Osteoblast (primary cell): ENCODE measurements at places on chromosomes 2 and 18. TPM values are rescaled to one million over a fixed set of nuclear protein-coding genes. Genes with fewer than 3 reads are reported as not detected.
A peak's percentile ranks its signal among the peaks of the same experiment; 100 is the strongest.

The TUBA3E gene
- total RNA-seq, result not detected in 2 replicates

The RGPD3 gene
- 0.36 and 0.59 TPM in 2 replicates for total RNA-seq

The SERPINB4 gene
- 0.29 TPM in 1 of 2 replicates, not detected in the other for total RNA-seq

The KLHL41 gene
- 1.1 and 1.2 TPM in 2 replicates for total RNA-seq

The CCDC141 gene
- total RNA-seq, result not detected in 2 replicates

The LBX2 gene
- total RNA-seq, result 4.1 and 5.4 TPM in 2 replicates

The NEU4 gene
- total RNA-seq, result not detected in 2 replicates

The KCNS3 gene
- total RNA-seq, result 1.8 and 2.7 TPM in 2 replicates

- no peak for DNase-seq
Measured at GRCh38 chr18:50038448-50038847, 156.5 kb downstream of the MYO5B start.

GRCh38 chr2:235711527-235711926, 217.7 kb downstream of the AGAP1 start:
- peak; percentile 56 for DNase-seq

DNA sequence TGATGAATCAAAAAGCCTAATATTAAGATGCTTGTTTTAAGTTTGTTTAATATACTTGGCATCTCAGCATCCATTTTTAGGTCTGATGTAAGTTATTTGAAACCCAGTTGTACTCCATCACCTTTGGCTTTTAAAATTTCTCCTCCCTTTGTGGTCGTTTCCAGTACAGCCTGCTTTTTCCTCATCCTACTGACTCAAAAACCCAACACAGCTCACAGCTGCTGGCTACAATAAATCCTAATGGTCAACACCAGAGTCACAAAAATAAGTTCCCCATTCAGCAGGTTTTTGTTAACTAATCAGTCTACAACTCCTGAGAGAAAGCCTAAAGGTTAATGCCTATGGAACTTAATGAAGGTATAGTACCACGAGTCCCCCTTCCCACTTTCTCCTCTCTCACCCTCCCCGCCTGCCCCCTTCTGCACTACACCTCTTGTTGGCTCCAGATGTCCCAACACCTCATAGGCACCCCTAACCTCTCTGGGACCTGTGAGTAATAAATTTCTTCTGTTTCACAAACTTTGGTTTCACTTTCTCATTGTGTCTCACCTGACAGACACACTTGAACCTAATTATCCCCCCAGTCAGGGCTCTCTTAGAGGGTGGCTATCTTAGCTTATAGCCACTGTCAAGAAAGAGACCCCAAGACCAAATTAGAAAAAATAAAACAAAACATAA, 148.6 kb downstream of the GALNT1 start:
- no peak for DNase-seq

DNA sequence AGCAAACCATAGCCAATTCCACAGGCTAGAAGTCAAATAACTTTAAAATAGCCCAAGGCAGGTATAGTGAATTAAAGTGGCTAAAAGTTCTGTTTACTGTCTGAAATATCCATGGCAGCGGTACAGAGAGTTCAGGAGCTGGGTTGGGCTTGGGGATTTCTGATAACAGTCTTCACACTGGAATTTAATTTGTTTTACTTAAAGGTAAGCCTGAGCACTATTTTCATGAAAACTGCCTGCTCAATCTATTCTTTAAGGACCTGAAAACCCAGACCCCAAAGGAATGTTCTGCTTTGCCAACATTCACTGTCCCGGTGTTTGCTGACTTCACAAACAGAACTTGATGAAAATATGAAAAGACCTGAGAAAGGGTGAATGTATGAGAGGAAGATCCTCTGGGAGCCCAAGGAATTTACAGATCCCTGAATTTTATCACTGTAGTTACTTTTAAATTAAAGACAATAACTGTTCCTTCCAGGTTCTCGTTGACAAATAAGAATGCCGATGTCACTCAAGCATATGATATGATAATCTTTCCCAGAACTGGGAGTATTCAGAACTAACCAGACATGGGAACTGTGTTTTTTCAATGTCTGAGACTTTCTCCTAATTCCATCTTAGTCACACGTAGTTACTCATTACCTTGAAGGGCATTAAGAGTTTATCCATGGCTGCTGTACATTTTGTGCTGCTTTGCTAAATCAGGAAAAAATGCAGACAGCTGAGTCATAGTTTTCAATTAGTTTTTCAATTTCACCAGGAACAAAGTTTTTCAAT, 28.3 kb upstream of the ITGB6 start:
- DNase-seq, result peak; percentile 86

DNA sequence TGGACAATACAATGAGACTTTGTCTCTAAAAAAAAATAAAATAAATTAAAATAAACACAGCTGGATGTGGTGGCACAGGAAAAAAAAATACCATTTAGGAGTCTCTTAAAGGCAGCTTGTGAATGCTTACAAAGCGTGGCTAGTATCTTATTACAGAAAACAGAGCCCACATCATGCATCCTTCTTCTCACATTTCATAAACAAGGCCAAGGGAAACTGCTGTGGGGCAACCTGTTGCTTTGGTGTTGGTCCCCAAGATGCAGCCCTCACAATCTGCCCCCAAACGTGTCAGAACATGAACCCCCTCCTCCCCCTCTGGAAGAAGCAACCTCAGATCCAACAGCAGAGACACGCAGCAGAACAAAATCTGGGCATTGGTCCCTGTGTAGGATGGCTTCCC, 2.6 kb downstream of the SLC14A1 start:
- no peak for DNase-seq

GRCh38 chr2:102235042-102235473, 48.2 kb downstream of the IL1RL2 start:
- DNase-seq, result no peak

DNA sequence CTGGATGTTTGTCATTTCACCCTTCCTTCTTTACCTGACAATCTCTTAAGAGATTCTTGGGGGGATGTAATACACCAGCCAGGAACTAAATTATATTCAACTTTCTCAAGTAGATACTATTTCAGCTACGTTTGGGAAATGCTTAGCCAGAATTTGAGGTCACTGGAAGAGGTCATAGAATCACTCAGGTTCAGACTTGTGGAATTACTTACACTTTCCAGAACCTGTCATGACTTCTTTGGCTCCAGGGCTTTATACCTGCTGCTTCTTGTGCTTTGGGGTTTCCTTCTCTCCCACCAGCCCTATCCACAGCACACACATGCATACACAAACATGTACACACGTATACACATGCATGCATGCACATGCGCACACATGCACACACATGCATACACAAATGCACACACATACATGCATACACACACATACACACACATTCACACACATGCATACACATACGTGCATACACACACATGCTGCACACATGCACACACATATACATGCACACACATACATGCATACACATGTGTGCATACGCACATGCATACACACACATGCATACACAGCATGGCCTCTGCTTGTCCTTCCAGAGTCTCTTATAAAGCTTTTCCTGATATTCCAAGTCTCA, 23.5 kb upstream of the ANXA4 start:
- DNase-seq, result no peak

DNA sequence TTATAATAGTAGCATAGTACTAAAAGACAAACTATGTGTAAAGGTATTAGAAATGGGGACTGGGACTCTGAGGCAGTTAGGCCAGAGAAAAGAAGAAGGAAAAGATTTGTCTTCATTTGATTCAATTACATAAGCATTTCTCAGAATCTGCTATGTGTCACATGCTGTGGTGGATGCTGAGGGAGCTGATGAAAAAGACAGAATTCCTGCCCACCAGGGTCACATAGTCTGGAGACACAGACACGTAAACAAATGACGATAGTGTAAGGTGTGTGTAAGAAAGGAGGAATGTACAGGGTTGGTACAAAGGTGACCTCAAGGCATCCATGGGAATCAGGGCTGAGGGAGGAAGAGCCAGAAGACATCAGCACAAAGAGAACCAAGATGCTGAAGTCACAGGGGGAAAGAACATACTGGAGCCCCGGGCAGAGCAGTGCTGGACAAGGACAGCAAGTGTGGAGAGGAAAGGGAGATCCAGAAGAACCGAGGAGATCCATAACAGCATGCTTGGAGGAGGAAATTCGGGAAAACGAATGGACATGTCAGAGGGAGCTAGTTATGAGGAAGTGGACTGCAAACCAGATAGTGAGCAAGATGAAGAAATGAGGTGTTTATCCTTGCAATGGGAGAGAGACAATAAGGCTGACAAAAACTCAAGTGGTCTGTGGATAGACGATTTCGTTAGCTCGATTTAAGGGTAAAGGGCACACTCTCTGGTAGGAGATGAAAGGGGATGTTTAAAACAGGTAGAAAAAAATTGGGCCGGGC, 1.2 kb upstream of the MAPRE3 start:
- no peak for DNase-seq

- peak; percentile 89 for DNase-seq
Measured at GRCh38 chr2:28662468-28663181, 89.0 kb upstream of the PPP1CB start.

- DNase-seq, result peak; percentile 83
Measured at GRCh38 chr2:196586511-196586991, 53.0 kb upstream of the CCDC150 start.

DNA sequence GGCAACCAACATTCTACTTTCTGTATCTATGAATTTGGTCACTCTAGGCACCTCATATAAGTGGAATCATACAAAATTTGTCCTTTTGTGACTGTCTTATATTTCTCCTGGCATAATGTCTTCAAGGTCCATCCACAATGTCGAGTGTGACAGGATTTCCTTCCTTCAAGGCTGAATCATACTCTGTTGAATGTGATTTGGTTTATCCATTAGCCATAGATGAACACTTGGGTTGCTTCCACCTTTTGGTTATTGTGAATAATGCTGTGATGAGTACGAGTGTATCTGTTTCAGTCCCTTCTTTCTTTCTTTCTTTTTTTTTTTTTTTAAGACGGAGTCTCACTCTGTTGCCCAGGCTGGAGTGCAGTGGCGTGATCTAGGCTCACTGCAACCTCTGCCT, 311.3 kb downstream of the TGIF1 start:
- DNase-seq, result no peak

GRCh38 chr18:677951-678381, 20.5 kb downstream of the TYMS start:
- peak; percentile 76 for DNase-seq

DNA sequence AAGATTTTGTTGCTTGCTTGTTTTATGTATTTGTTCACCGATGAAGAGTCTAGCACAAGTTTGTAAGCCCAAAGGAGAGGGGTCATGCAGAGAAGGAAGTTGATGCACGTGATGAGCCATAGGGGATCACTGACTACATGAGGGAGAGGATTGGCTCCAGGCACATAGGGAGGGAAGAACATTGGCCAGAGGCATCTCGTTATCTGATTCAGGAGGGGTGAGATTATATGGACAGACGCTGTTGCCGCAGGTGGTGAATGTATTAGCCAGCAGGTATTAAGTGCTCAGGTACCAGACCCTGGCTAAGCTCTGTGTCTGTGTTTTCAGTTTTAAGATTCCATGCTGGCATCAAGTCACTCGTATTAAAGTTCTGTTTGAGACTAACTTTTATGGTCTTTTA, 91.8 kb upstream of the CHST9 start:
- DNase-seq, result no peak

DNA sequence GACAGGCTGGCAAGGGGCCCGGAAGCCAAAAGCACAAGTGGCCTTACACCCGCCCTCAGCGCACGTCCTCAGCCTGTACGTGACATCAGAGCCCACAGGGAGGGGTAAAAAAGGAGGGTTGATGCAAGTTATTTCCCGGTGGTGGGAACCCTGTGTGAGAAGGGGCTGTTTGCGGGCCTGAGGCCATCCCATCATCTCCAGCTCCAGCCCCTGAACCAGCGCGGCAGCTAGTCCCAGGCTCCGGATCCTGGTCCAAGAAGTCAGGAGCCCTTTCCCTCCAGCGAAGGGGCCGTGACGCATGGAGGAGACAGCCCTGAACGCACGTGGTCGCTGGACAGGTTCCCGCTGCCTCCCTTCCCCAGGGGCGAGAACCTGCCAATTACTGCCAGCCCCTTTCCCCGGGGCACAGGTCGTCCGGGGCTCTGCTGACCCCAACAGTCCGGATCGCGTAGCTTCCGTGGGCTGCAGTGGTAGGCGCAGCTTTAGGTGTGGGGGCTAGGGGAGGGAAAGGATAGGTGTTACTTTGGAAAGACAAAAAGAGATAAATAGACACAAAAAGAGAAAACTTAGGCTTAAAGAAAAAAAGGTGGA, 1.3 kb upstream of the LRP2 start:
- peak; percentile 87 for DNase-seq
